Breast epithelium (tissue), 4 donors: ENCODE measurements at places on chromosomes 6 and 20.

DNA sequence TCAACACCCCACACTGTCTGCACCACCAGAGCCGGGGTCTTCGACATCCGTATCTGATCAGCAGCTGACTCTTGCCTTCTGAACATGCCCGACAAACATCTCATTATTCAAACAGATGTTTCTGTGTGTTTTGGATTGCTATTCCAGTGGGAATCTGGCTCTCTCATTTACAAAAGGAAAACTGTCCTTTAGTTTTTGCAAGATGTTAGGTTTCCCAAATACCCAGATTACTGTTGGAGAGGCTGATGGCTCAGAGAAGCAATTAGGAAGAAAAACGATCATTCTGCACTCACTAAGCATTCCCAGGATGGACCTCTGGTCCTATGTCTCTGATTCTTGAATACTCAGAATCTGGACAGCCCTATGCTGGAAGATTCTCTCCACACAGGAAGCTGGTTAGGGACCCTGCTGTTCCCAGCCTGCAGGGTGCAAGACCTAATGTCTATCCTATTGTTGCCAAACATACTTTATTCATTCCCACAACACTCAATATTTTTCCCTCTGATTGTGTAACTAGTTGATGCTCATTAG lies 532.9 kb downstream of the CDH26 start:
- H3K27ac ChIP-seq, result no peak overlapping the region
- no peak for DNase-seq
- H3K27me3 ChIP-seq, result no peaks in the 10 kb centered on the region
- no peaks in the 10 kb centered on the region for H3K4me1 ChIP-seq
- no peak overlapping the region for H3K4me3 ChIP-seq

DNA sequence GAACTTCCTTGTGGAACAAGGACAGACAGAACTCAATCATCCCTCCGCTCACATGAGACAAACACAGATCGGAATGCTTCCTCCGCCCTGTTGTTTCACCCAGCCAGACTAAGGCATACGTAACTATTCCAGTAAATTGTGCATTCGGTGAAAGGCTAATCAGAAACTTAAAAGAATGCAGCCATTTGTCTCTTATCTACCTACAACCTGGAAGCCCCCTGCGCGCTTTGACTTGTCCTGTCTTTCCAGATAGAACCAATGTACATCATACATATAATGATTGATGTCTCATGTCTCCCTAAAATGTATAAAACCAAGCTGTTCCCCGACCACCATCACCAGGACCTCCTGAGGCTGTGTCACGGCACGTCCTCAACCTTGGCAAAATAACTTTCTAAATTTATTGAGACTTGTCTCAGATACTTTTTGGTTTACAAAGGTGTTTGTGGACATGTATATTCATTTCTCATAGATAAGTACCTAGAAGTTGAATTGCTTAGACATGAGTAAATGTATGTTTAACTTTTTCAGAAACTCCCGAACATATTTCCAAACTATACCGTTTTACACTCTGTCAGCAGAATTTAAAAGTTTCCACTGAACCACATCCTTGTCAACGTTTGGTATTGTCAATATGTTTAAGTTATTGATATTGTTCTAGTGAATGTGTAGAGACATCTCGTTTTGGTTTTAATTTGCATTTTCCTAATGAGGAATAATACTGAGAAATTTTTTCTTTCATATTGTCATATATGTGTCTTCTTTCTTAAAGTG lies 197.6 kb upstream of the THBS2 start:
- DNase-seq, result no peak
- H3K36me3 ChIP-seq, result no peaks in the 10 kb centered on the region
- no peaks in the 10 kb centered on the region for H3K4me1 ChIP-seq
- peak overlapping the region; percentile 82 for H3K27ac ChIP-seq
- H3K27me3 ChIP-seq, result no peaks in the 10 kb centered on the region

DNA sequence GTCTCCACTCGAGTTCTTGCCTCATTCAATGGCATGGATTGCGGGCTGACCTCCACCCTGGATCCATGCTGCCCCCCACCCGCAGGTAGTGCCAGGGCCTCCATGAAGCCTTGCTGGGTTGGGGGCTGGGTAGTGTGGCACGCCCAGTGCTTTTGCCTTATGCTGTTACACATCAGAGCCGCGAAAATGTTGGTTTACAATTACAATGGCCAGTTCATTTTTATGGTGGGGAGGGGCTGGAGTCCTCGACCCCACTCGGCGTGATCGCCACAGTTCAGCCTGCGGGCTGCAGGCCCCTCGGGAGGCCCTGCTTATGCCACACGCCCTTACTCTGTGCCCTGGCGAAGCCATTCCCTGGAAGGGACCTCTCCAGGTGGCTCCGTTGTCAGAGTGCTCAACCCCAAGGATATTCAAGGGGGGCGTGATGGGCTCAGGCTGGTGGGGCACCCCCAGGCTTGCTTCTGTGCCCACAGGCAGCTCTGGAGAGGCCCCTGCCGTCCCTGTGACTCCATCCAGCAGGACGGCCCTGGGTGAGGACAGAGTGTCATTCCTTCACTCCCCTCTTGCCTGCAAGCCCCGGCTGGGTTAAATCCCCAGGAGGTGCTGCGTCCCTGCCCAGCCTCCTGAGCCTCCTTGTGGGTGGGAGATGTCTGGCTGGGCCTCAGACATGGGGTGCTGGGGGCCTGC lies 14.8 kb downstream of the ITPA start:
- no peak for DNase-seq
- H3K27ac ChIP-seq, result no peak overlapping the region
- no peaks in the 10 kb centered on the region for H3K27me3 ChIP-seq
- H3K36me3 ChIP-seq, result no peaks in the 10 kb centered on the region

GRCh38 chr6:125296471-125296870 lies 5.3 kb downstream of the HDDC2 start:
- H3K27ac ChIP-seq, result no peak overlapping the region
- H3K27me3 ChIP-seq, result no peaks in the 10 kb centered on the region
- H3K4me3 ChIP-seq, result no peak overlapping the region

- H3K27me3 ChIP-seq, result no peaks in the 10 kb centered on the region
- H3K27ac ChIP-seq, result no peak overlapping the region
- H3K4me1 ChIP-seq, result no peaks in the 10 kb centered on the region
- H3K36me3 ChIP-seq, result no peaks in the 10 kb centered on the region
- DNase-seq, result no peak
Measured at GRCh38 chr20:40442181-40442963, 246.7 kb downstream of the MAFB start.
